Activated CD4-positive, CD25-positive, alpha-beta regulatory T cell treated with anti-CD3 and anti-CD28 coated beads, Interleukin-2, amount 50 U/mL, for 24 hours (primary cell): ENCODE measurements at places on chromosomes 2 and 18.

DNA sequence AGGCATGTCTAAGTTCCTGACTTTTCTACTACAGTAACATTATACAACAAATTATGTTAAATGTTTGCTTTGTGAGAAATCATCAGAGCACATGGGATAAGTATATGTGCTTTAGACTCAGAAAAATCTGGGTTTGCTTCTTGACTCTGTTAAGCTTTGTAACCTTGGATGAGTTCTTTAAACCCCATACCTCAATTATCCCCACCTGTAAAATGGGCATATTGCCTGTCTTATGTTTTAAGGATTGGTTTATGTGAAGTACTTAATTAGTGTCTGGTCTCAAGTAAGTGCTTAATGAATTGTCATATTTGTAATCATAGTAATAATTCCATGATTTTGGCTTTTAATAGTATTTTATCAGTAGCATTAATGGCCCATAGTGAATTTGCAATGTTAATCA lies 135.8 kb downstream of the TAF4B start:
- ATAC-seq = no peak

DNA sequence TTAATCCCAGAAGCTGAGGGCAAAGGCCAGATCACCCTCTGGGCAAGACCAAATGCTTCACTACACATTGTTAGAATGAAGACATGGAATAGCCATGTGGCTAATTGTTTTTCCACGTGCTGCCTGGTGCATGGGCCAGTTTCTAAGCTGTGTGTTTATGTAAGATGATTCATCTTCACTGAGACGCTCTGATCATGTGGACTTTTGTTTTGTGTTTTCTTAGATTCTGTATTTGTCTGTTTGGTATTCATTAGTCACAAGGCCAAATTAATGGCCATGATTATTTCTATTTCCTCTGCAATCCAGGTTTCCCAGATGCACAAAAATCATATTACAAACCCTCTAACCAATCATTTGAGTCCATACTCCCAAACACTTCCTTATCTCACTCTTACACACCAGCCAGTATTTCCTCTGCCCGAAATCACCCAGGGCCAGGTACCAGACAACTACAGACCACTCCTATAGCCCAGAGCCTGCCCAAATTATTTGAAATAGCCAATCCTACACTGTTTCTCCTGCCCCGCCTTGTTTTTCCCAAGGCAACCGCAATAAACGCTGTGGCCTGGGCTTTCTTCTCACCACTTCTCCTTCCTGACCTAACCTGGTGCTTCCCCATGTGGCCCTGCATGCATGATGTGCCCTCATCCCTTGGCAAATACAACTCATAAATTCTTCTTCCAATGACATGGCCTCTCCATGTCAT lies 94.2 kb upstream of the SP3 start:
- ATAC-seq = no peak

- no peak for ATAC-seq
Measured at GRCh38 chr2:18238209-18238608, 322.2 kb downstream of the RDH14 start.

GRCh38 chr2:185335879-185336278 lies 402.7 kb upstream of the FSIP2 start:
- ATAC-seq = no peak

DNA sequence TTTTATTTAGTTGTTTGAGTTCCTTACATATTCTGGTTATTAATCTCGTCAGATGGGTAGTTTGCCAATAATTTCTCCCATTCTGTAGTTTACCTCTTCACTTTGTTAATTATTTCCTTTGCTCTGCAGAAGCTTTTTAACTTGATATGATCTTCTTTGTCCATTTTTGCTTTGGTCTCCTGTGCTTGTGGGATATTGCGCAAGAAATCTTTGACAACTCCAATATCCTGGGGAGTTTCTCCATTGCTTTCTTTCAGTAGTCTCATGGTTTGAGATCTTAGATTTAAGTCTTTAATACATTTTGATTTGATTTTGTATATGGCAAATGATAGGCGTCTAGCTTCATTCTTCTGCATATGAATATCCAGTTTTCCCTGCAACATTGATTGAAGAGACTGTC lies 389.2 kb downstream of the LRP1B start:
- no peak for ATAC-seq

GRCh38 chr2:117536139-117536538 lies 278.4 kb upstream of the DDX18 start:
- no peak for ATAC-seq

DNA sequence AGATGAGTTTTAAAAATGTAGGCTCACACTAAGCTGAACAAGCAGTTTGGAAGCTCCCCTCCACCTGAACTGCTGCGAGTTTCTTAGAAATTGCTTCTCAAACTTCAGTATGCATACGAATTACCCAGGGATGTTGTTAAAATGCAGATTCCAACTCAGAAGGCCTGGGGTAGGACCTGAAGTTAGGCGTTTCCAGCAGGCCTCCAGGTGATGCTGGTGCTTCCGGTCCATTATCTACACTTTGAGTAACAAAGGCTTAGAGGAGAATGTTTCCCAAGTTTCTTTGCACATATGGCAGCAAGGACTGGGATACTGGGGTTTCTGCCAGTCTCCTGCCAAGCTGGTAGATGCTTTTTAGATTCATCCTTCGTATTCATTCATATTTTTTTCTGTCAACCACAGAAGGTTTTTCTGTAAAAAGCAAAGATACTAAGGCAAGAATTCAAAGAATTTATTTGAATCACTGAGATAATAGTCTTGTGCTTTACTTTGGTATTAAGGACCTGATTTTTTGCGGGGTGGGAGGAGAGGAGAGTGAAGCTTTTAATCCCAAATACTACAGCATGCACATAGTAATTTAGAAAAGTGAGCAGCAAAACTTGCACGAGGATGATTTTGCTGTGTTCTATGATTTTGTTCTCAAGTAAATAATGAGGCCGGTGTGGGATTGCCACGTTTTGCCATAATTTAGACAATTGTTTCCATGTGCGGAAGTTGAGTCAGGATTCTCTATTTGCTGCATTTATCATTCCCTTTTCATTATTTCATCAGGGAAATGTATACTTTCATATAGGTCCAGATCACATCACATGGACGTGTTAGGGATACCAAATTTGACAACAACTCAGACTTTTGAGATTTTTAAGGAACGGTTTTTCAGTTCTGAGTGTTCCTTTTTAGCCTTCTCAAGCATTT lies 137.6 kb upstream of the SPATS2L start:
- ATAC-seq = no peak

DNA sequence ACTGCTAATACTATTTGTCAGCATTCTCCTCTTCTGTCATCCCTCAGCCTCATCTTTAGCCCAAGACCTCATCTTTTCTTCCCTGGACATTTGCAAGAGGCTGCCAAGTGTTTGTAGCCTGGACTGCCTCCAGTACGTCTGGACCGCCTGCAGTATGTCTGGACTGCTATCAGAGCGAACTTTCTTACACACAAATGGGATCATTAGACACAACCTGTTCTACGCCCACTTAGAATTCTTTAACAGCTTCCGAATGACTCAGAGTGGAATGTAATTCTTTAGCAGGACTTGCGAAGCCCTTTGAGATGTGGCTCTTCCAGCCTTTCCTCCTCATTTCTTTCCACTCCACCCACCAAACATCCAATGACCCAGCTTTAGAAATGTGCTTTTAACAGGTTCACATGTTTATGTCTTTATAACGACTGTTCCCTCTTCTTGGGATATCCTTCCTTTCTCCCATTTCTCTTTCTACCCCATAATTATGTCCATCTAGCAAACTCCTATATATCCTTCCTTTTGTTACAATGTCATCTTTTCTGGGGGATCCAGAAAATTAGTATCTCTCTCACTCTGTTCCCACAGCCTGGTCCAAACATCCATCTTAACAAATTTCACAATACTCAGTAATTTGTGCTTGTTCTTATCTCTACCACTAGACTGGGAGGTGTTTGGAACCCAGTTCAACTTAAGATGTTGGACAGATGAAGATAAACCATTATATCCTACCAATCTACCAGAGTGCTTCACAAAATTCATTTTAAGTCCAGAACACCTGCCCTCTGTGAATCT lies 171.3 kb upstream of the PGAP1 start:
- no peak for ATAC-seq

DNA sequence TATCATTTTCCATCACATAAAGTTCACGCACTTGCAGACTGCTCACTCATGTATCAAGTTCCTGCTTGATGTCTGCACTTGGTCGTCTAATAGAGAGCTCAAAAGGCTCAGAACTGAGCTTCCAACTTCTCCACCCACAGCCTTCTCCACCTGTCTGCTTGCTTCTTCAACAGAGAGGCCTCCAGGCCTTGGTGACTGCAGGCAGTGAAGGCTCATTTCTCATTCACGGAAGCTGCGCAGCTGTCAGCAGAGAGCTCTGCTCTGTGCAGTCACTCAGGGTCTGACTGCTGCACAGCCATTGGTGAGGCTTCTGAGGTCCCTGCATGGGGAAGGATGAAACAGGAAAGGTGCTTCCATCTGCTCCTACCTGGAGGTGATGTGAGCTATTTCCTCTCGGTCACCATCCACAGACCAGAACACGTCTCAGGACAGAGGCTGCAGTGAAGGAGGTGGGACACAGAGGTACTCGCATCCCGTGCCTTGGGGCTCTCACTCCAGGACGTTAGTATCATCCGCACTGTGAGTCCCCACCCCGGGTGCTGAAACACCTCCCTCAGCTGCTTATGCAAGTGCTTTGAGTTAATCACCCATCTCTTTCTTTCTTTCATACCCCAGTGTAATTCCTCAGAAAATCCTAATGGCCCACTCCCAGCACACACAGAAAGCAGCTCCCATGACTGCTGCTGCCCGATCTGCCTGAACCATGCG lies 126.2 kb downstream of the TMEM18 start:
- ATAC-seq = no peak

DNA sequence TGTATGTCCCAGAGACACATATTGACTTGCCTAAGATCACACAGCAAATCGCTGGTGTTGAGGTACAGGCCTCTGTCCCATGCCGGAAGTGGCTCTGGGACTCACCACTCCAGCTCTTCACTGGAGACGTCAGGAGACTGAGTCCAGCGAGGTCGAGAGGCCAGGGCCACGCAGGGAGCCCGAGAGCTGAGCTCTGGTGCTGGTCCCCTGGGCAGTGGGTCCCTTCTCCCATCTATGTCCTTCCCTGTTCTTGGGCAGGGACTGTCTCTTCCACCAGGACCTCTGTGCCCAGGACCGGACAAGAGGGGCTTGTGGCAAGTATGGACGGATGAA lies 62.4 kb upstream of the TWIST2 start:
- no peak for ATAC-seq

DNA sequence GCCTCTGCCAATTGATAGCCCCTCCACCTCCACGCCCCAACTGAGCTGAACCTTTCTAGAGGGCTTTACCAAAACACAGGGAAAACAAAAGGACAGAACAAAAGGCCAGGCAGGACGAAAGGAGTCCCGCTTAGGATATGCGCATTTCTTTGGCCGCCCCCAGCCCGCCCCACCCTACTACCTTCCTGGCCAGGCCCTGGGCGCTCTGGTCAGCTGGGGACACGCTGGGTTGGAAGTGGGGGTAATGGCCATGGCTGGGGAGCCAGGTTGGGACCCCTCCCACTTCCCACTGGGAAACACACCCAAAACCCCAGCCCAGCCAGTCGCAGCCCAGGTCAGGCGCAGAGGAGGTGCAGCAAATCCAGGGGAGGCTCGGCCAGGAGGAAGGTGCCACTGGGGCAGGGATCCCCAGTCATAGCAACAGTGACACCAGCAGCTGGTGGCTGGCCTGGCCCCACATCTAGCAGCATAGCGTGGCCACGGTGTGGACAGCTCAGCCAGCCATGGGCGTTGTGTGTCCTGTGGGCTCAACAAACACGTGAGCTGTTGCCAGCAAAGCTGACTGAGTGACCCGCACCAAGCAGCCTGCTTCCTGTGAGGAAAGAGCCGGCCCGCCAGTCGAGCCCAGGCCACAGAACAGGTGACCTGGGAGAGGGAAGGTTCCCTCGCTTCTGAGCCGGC lies 24.6 kb upstream of the B3GNT7 start:
- ATAC-seq = no peak

- no peak for ATAC-seq
Measured at GRCh38 chr2:188977317-188977716, 3.1 kb downstream of the COL3A1 start.

- no peak for ATAC-seq
Measured at GRCh38 chr2:9264301-9264700, 57.7 kb downstream of the ASAP2 start.

DNA sequence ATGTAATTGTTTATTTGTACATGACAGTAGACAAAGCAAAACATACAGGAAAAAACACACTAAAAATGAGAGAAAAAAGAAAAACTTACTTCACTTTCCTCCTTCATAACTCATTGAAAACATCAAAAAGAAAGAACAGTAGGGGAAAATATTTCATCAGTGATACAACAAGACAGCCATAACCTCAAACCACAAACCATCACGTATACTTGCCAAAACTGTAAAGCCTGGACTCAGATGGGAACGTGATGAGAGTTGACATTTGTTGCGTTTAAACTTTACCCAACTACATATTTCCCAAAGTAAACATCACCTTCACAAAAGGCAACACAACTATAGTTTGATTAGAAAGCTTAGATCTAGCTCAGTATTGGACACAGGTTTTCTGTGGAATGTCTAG lies 278.2 kb upstream of the COL3A1 start:
- no peak for ATAC-seq

DNA sequence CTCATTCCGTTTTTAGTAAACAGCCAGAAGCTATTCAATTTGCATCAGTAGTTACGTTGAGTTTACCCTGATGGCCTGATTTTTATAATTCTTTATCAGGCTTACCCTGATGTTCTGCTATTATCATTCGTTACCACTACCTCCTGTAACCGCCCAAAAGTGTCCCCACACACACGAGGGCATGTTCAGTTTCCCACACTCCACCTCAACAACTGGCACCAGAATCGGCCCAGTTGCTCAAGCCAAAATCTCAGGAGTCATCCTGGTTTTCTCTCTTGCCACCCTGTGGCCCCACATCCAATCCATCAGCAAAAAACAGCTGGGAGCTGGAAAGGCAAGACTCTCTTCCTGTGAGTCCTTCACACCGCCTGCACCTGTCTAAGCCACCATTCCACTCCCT lies 102.9 kb upstream of the RAB6C start:
- no peak for ATAC-seq

DNA sequence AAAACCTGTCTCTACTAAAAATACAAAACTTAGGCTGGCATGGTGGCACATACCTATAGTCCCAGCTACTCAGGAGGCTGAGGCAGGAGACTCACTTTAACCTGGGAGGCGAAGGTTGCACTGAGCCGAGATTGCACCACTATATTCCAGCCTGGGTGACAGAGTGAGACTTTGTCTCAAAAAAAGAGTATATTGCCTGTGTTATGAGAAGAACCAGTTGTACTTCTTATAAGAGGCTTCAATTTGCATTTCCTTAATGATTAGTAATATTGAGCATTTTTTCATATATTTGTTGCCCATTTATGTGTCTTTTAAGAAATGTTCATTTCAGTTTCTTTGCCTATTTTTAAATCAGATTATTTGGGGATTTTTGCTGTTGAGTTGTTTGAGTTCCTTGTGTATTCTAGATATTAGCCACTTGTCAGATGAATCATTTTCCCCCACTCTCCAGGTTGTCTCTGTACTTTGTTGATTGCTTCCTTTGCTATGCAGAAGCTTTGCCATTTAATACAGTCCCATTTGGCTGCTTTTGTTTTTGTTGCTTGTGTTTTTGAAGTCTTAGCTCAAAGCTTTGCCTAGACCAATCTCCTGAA lies 75.8 kb upstream of the LRPPRC start:
- no peak for ATAC-seq

- ATAC-seq = no peak
Measured at GRCh38 chr2:188000189-188000588, 291.5 kb upstream of the GULP1 start.

GRCh38 chr2:118686346-118686745 lies 161.1 kb downstream of the EN1 start:
- ATAC-seq = no peak
